ENCODE measurements at places on chromosomes 7 and 10. TPM values are rescaled to one million over a fixed set of nuclear protein-coding genes. Genes with fewer than 3 reads are reported as not detected.

DNA sequence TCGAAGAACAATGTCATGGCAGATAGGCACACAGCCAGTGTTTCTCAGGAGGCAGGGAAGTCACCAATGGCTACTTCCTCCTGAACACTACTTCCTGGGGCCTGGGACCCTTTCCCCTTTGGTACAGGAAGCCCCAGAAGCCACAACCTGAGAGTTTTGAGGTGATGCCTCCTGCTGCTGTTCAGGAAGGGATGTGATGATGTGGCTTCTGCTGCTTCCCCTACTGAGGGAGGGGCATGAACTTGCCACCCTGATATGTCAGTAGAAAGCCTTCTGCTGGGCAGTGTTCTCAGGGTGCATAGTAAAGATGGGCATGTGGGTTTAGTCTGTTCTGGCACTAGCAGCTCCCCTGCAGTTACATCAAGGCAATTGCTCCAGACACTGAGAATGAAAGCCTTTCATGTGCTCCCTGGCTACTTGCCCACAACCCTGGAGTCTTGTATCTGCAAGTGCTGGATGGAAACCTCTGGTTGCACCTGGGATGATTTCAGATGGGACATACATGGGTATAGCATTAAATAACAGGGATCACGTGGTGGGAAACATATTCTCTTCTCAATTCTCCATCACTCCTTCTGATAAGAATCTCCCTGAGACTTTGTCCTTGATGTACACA lies 69.3 kb downstream of the ADRA2A start:
- no peaks in the 10 kb centered on the region for H3K27me3 ChIP-seq
- no peaks in the 10 kb centered on the region for H3K36me3 ChIP-seq
- no peak for DNase-seq
- no peaks in the 10 kb centered on the region for H3K4me1 ChIP-seq
- H3K27ac ChIP-seq, result no peak overlapping the region

DNA sequence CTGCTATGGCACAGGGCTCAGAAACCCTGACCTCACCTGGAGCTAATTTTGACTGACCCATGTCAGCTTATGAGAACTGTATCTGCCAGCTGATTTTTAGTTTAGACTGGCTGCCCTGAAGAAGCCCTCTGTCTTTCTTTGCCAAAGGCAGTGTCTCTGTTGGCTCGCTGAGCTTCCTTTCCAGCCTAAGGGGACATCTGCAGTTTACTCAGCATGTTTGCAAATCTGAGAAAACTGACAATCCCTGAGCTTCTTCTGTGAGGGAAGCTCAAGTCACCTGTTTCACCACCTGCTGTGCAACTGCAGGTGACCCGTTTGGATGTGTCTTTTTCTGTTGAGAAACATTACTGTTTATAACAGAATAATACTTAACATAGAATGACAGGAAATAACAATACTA lies 46.0 kb downstream of the PRKAR2B start:
- no peaks in the 10 kb centered on the region for H3K36me3 ChIP-seq
- DNase-seq, result no peak
- no peaks in the 10 kb centered on the region for H3K27me3 ChIP-seq
- H3K27ac ChIP-seq, result no peak overlapping the region
- H3K4me3 ChIP-seq, result no peak overlapping the region

- no peak overlapping the region for H3K27ac ChIP-seq
- no peak overlapping the region for H3K4me3 ChIP-seq
Observed at GRCh38 chr7:44973610-44974401, 5.0 kb downstream of the MYO1G start.

- no peak overlapping the region for H3K4me3 ChIP-seq
- no peaks in the 10 kb centered on the region for H3K4me1 ChIP-seq
- H3K27me3 ChIP-seq, result no peaks in the 10 kb centered on the region
- H3K36me3 ChIP-seq, result no peaks in the 10 kb centered on the region
Observed at GRCh38 chr7:42314696-42315095, 77.7 kb upstream of the GLI3 start.

GSTO2 gene
- total RNA-seq, result not detected

SLC16A9 gene
- total RNA-seq, result 2.9 TPM

ASB10 gene
- not detected for total RNA-seq

MOGAT3 gene
- total RNA-seq, result not detected

ANK3 gene
- 28.3 TPM for total RNA-seq

DDC gene
- total RNA-seq, result not detected

AMPH gene
- total RNA-seq, result 22.1 TPM
